ENCODE measurements at places on chromosomes 12 and 14.

DNA sequence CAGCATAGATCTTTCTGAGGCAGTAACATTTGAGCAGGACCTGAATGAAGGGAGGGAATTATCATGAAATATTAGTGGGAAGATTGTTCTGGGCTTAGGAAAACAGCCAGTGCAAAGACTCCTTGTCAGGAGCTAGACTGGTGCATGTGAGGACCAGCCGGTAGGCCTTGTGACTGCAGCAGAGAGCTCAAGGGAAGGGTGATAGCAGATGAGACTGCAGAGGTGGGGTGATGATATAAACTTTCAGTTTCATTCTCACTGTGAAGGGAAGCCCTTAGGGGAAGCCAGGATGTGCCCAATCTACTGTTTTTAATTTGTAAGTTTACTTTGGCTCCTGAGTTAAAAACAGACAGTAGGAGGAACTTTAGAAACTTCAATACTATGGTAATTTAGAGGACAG is 12.4 kb downstream of the IL22 start:
- H3K27ac ChIP-seq: peak overlapping the region; percentile 39
- H3K4me1 ChIP-seq: no peaks in the 10 kb centered on the region
- DNase-seq: peak; percentile 80
- no peak overlapping the region for H3K4me3 ChIP-seq
- no peaks in the 10 kb centered on the region for H3K36me3 ChIP-seq

DNA sequence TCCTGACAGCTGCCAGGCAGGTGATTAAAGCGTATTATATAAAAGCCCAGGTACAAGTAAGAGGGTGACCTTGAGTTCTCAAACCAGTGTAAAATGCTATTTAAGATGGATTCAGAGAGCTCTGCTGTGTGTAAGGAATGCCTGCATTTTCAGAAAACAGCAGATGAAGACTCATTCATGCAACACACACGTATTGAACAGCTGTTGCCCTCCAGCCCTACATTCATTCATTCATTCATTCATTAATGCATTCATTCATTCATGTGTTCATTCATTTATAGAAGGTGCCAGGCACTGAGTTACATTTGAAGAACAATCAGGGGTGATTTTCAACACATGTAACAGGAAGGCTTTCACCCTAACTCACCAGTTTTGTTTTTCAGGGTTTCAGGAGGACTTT is 27.4 kb upstream of the ELK3 start:
- H3K27ac ChIP-seq: peak overlapping the region; percentile 80
- no peak overlapping the region for H3K4me3 ChIP-seq
- DNase-seq: no peak

- peak; percentile 70 for DNase-seq
- H3K27ac ChIP-seq: no peak overlapping the region
- H3K36me3 ChIP-seq: peaks cover 56% of the 10 kb centered on the region
- H3K27me3 ChIP-seq: no peaks in the 10 kb centered on the region
- H3K4me3 ChIP-seq: no peak overlapping the region
Observed at GRCh38 chr14:105844810-105845724, 318.7 kb downstream of the TMEM121 start.

DNA sequence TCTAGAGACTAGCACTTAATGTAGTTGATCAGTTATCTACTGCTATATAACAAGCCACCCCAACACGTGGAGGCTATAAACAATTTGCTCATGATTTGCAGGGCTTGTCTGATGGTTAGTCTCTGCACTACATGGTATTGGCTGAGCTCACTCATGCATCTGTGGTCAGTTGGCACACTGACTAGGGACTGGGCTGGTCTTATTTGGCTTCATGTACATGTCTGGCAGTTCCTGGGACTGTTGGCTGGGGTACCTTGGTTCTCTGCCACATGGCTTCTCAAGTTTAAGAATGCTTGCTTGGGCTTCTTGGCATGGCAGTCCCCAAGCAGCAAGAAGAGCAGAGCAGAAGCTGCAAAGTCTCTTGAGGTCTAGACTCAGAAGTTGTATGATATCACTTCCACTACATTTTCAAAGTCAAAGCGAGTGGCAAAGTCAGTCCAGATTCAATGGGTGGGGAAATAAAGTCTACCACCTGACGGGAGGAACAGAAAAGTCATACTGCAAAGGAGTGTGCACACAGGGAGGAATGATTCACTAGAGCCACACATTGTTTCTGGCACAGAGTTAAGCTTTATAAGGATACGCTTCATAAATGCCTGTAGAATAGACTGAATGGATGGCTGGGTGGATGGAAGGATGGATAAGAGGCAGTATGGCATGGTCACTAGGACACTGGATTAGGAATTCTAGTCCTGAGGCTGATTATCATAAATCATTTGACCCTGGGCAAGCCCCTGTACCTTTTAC is 44.8 kb upstream of the PTHLH start:
- DNase-seq: no peak
- no peak overlapping the region for H3K4me3 ChIP-seq
- H3K27ac ChIP-seq: no peak overlapping the region
- H3K27me3 ChIP-seq: no peaks in the 10 kb centered on the region
- no peaks in the 10 kb centered on the region for H3K4me1 ChIP-seq
- no peaks in the 10 kb centered on the region for H3K36me3 ChIP-seq

DNA sequence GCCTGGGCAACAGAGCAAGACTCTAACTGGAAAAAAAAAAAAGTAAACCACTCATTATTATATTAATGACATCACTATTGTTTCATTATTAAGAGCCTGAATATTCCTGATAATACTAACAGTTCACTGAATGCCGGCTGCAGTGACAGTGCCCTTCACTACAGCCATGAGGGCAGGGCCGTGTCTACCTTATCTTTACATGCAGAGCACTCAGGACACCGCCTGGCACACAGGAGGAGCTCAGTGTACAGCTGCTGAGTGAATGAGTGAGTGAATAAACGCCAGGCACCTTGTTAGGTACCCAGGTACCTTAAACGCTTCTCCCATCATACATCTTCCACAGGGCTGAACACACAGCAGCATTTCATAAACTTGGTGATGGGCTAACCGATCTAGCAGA is 23.2 kb downstream of the ZFYVE1 start:
- H3K4me3 ChIP-seq: no peak overlapping the region
- H3K36me3 ChIP-seq: peaks cover 90% of the 10 kb centered on the region
- no peak for DNase-seq
- no peaks in the 10 kb centered on the region for H3K27me3 ChIP-seq
- no peak overlapping the region for H3K27ac ChIP-seq

DNA sequence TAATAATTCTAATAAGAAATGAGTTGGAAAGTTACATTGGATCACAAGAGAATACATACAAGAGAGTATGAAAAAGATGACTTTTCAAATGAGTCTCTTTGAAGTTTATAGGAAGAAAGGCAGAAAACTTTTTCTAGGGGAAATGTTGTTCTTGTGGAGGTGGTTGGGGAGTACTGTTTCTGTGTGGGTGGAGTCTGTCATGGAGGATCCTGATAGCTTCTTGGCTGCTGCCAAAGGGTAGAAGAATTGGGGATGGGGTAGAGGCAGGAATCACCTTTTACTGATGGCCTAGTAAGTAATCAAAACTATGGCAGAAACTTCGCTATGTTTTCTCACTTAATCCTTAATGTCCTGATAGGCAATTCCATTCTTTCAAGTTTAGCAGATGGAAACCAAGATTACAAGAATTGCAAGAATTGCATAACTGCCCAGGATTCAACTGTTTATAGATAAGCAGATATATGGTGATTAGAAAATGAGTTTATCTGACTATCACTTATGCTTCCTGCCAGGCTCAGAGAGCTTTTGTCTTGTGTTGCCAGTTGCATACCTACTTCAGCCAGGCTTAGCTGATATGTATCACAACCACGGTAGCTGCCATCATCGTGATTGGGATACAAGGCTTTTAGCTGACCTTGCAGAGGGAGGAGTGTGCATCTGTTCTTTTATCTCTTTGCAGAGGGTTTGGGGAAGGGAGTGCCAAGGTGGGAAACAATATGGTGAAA is 463.9 kb downstream of the TMTC2 start:
- H3K27ac ChIP-seq: no peak overlapping the region
- H3K36me3 ChIP-seq: no peaks in the 10 kb centered on the region
- DNase-seq: no peak
- no peaks in the 10 kb centered on the region for H3K4me1 ChIP-seq
- no peak overlapping the region for H3K4me3 ChIP-seq

GRCh38 chr12:38823738-38824137 is 81.7 kb downstream of the CPNE8 start:
- no peak for DNase-seq
- H3K27me3 ChIP-seq: no peaks in the 10 kb centered on the region
- H3K27ac ChIP-seq: no peak overlapping the region
- H3K4me1 ChIP-seq: no peaks in the 10 kb centered on the region

GRCh38 chr12:1632702-1633101 is 3.7 kb downstream of the WNT5B start:
- no peak overlapping the region for H3K4me3 ChIP-seq
- no peak overlapping the region for H3K27ac ChIP-seq
- H3K27me3 ChIP-seq: peaks cover 26% of the 10 kb centered on the region
- no peaks in the 10 kb centered on the region for H3K36me3 ChIP-seq

DNA sequence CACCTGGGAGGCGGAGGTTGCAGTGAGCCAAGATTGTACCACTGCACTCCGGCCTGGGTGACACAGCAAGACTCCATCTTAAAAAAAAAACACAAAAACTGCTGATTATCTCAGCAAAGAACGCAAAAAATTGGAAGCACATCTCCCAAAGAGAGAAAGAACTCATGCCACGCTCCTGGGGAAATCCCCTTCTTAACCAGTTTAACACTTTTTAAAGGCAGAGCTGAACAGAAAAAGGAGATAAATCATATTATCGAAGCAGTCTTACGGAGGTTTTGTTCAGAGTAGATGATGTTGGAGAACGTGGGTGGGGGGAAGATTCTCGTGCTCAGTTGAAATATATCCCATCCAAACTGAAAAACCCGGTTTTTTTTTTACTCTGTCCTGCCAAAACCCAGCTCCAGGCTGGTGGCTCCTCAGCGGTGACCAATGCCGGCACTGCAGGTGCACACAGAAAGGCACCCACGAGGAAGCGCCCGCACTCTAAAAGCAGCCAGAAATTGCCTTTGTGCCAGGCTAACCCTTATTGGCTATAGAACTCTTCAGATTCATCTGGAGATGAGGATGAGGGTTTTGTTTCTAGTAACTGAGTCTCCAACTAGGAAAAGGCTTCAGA is 100.2 kb upstream of the PARP11 start:
- peaks cover 5% of the 10 kb centered on the region for H3K4me1 ChIP-seq
- no peaks in the 10 kb centered on the region for H3K36me3 ChIP-seq
- no peak overlapping the region for H3K4me3 ChIP-seq
- no peak for DNase-seq
- H3K27ac ChIP-seq: no peak overlapping the region
- no peaks in the 10 kb centered on the region for H3K27me3 ChIP-seq

DNA sequence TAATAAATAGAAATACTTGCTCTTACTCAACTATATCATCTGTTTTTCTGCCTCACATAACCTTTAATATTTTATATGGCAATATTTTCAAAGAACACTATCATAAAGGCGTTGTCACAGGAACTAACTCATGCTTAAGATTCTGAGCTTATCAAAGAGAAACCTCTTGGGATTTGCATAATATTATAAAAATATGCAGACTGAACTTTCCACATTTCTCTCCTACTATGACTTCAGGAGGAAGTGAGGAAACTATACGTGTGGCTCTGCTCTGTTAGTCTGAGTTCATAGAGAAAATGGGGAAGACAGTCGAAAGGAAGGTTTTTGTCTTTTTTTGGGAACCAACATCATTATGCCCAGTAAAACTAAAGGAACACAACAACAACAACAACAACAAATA is 124.7 kb downstream of the GARIN6 start:
- no peak overlapping the region for H3K27ac ChIP-seq
- H3K4me1 ChIP-seq: no peaks in the 10 kb centered on the region
- DNase-seq: no peak
- H3K4me3 ChIP-seq: no peak overlapping the region
- no peaks in the 10 kb centered on the region for H3K27me3 ChIP-seq

- DNase-seq: no peak
- H3K4me3 ChIP-seq: no peak overlapping the region
- peaks cover 57% of the 10 kb centered on the region for H3K4me1 ChIP-seq
- peak overlapping the region; percentile 13 for H3K27ac ChIP-seq
Observed at GRCh38 chr12:124621296-124621660, 53.9 kb upstream of the NCOR2 start.

GRCh38 chr12:54000116-54001114 is at the start of gene HOXC9:
Gene HOXC9 (plus strand): TSS chr12:54000161. CDS start chr12:54000189, 28 bp downstream.
- H3K4me3 ChIP-seq: peak within 1 kb of the TSS; percentile 53
- H3K36me3 ChIP-seq: no peaks in the 10 kb centered on the region
- peaks cover 48% of the 10 kb centered on the region for H3K4me1 ChIP-seq
- H3K27ac ChIP-seq: no peak within 1 kb of the TSS
- DNase-seq: no peak

- peak overlapping the region; percentile 87 for H3K4me3 ChIP-seq
- peaks cover 70% of the 10 kb centered on the region for H3K4me1 ChIP-seq
- peak; percentile 91 for DNase-seq
- H3K27me3 ChIP-seq: no peaks in the 10 kb centered on the region
Observed at GRCh38 chr12:120534703-120535655, 823 bp downstream of the RNF10 start.

DNA sequence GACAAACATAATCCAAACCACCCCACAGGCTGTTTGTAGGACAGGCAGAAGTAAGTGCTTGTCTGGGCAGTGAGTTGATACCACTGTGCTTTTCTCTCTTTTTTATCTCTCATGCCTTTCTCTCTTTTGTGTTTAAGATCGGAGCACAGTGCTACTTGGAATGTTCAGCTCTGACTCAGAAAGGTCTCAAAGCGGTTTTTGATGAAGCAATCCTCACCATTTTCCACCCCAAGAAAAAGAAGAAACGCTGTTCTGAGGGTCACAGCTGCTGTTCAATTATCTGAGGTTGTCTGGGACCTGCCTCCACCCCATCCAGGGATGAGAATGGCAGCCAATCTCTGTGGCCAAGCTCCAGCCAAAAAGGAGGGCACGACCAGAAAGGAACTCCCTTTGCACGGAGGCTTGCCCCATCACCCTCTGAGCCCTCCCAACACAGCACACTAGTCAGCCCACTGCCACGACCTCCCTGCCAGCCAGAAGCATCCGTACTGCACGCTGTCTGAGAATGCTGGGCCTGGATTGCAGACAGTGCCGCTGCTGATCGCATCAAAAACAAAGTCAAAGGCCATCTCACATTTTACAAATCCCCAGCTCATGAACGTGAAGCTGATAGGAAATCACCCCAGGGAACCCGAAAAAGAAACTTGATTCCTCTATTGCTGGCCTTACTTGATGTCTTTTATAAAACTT is 27.8 kb downstream of the GPHB5 start:
- no peak overlapping the region for H3K4me3 ChIP-seq
- no peaks in the 10 kb centered on the region for H3K27me3 ChIP-seq
- no peak overlapping the region for H3K27ac ChIP-seq
- no peaks in the 10 kb centered on the region for H3K4me1 ChIP-seq
- no peaks in the 10 kb centered on the region for H3K36me3 ChIP-seq
- DNase-seq: no peak

- no peaks in the 10 kb centered on the region for H3K27me3 ChIP-seq
- no peak for DNase-seq
- no peak overlapping the region for H3K27ac ChIP-seq
- H3K4me1 ChIP-seq: peaks cover 4% of the 10 kb centered on the region
Observed at GRCh38 chr12:45779936-45780335, 50.4 kb downstream of the ARID2 start.

- H3K36me3 ChIP-seq: no peaks in the 10 kb centered on the region
- no peak overlapping the region for H3K4me3 ChIP-seq
- no peak for DNase-seq
- no peaks in the 10 kb centered on the region for H3K4me1 ChIP-seq
Observed at GRCh38 chr14:85195872-85196477, 334.0 kb upstream of the FLRT2 start.

All from spleen (tissue), 13 donors.